ENCODE measurements at places on chromosomes 5 and 9.

DNA sequence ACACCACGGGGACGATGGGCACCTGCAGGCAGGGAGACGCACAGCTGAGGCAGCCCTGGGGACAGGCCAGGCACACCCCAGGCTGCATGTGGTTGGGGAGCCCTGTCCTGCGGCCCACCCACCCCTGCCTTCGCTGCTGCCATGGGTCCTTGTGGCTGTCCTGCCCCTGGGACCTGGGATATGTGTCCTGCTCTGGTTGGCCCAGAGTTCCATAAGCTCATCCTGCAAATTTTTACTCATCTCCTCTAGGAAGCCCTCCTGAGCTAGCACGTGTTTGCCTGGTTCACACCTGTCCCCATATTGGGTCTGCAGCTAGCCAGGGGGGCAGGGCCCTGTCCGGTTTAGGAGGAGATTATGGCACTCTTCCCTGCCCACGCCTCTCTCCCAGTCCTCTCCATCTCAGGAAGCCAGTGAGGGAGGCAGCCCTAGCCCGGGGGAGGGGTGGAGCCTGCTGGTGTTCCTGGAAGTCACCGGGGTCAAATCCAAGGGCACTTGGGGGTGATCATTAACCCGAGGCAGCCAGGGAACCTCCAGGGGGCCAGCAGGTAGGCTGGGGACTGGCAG, 12.2 kb downstream of the EGFL7 start:
- DNase-seq: no peak

DNA sequence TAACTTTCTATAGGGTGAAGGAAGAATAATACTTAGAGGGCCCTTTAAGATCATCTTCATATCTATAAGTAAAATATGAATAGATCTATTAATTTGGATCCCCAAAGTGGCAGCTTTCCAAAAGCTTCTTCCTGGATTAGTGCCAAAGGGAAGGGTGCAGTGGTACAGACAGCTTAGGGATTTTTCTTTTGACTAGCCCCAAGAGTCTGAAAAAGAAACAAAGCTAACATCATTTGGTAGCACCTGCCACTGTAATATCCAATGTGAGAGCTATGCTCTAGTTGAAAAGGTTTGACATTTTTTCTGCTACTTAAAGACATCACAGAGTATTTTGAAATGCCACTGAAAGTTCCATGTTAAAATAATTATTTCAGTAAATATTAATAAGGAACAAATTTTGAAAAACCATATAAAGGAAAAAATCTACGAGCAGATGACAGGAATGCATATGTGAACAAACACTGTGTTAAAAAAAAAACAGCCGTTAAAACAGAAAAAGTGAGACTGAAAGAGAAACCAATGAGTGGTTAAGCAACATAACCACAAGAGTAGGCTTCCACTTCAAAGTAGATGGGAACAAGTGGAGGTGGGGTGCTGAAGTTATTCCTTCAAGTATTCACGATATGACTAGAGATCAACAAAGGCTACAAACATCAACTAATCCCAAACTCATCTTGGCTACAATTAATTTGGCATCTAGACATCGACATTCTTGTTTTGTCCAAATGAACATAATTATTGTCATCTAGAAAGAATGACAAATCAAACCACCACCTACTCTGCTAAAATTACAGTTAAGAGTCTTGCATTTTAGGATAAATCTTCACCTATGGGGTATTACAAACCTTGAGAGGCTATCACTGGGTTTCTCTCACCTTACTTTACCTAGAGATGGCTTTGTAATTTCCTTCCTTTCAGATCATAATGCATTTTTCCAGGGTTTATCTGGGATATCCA, 137.5 kb downstream of the CPLANE1 start:
- no peak for DNase-seq

DNA sequence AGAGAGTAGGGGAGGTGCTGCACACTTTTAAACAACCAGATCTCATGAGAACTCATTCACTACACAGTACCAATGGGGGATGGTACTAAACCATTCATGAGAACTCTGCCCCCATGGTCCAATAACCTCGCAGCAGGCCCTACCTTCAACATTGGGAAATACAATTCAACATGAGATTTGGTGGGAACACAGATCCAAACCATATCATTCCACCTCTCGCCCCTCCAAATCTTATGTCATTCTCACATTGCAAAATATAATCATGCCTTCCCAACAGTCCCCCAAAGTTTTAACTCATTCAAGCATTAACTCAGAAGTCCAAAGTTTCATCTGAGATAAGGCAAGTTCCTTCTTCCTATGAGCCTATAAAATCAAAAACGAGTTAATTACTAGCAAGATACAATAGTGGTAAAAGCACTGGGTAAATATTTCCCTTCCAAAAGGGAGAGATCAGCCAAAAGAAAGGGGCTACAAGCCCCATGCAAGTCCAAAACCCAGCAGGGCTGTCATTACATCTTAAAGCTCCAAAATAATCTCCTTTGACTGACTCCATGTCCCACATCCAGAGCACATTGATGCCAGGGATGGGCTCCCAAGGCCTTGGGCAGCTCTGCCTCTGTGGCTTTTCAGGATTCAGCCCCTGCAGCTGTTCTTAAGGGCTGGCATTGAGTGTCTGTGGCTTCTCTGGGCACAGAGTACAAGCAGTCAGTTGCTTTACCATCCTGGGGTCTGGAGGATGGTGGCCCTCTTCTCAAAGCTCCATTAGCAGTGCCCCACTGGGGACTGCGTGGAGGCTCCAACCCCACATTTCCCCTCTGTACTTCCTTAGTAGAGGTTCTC, 8.3 kb downstream of the GPR150 start:
- no peak for DNase-seq

DNA sequence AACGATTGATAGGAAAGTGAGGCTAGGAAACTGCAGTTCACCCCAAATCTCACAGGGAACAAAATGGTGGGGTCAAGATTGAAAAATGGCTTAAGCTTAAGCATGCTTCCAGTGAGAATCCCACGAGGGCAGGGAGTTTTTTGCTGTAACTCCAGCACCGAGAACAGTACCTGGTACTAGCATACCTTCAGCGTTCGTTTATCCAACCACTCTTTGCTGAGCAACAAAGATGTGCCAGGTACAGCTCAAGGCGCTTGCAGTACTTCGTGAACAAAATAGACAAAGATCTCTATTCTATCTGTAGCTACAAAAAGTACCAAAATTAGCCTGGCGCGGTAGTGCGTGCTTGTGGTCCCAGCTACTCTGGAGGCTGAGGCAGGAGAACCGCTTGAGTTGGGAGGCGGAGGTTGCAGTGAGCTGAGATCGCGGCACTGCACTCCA, 778 bp upstream of the PPP6C start:
- no peak for DNase-seq

GRCh38 chr9:32839013-32839885, 55.9 kb downstream of the TMEM215 start:
- no peak for DNase-seq

DNA sequence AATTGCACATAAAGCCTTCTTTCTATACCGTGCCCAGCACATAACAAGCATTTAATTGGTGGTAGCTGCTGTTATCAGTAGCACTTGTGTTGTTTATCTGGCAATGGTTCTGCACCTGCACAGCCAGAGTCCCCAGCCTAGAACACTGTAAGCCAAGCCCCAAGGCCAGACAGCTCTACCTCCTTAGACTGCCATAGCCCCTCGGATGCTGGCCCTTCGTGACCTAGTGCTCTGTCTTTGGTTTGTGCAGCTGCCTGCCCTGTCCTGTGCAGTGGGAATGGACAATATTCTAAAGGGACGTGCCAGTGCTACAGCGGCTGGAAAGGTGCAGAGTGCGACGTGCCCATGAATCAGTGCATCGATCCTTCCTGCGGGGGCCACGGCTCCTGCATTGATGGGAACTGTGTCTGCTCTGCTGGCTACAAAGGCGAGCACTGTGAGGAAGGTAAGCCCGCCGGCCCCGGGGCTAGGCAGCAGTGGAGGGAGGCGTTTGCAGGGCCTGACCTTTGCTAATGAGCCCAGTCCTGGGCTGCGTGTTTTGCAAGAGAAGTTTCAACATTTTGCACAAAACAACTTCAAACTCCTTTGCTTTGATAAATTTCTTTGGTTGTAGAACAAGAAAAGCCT, 173.3 kb upstream of the WWC1 start:
- no peak for DNase-seq

- no peak for DNase-seq
These were observed 215.2 kb upstream of the ELAVL2 start for GRCh38 chr9:24041160-24041690.

DNA sequence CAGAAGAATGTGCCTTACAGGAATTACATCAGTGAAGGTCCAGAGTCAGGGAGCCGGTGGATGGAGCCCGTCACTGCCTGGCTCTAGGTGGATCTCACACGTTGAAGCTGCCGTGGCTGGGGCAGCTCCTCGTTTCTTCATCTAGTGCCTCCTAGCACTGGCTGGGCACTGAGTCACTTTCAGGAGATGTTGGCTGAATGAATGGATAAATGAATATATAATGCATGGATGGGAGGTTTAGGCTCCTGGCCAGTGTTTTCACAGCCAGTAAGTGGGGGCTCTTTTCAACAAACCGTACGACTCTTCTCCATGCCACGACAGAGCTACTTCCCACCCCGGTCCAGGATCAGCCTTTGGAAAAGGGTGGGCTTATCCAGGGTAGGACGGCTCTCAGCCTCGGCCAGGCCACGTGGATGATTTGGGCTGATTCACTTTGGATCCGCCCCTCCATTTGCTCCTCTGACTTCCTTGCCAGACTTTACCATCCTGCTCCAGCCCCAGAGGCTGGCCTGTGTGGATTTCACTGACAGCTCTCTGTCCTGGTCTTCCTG, 1.3 kb upstream of the SH3PXD2B start:
- DNase-seq: no peak

DNA sequence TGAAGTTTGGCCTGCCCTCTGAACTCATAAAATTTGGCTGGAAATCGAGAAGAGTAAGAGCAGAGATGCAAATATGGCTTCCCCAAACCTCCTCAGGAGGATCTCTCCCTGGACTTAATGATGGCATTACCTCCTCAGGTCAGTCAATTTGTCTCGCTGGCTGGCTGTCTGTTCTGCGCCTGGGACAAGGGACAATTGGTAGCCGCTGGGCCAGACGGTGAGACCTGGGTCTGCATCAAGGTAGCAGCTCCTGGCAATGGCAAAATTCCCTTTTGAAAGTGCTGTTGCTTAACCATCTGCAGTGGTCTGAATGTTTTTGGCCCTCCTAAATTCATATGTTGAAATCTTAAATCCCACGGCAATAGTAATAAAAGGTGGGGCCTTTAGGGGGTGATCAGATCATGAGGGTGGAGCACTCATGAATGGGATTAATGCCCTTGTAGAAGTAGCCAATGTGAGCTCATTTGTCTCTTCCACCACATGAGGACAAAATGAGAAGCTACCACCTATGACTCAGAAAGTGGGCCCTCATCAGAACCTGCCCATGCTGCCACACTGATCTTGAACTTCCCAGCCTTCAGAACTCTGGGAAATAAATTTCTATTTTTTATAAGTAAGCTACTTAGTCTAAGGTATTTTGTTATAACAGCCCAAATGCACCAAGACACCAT, 439.3 kb upstream of the KLF4 start:
- DNase-seq: no peak

GRCh38 chr5:170746961-170747340, 36.6 kb upstream of the GABRP start:
- DNase-seq: no peak

GRCh38 chr9:132457504-132458236, 47.7 kb downstream of the CFAP77 start:
- no peak for DNase-seq

GRCh38 chr5:132677191-132677590, 3.4 kb downstream of the IL4 start:
- no peak for DNase-seq

All from activated naive CD4-positive, alpha-beta T cell (primary cell).